ENCODE measurements at places on chromosomes 3 and 15.

DNA sequence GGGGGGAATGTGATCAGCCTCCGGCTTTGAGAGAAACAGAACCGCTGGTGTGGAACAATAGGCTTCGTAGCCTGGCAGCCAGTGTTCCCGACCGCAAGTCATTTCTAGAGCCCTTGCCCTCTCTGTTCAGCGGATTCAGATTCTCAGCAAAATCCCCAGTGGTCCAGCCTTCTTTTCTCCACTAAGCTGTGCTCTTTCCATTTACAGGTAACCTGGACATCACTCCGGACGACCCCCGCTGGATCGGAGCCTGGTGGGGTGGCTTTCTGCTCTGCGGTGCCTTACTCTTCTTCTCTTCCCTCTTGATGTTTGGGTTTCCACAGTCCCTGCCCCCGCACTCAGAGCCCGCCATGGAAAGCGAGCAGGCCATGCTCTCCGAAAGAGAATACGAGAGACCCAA, 250.6 kb downstream of the SLCO3A1 start:
- no peak for DNase-seq

DNA sequence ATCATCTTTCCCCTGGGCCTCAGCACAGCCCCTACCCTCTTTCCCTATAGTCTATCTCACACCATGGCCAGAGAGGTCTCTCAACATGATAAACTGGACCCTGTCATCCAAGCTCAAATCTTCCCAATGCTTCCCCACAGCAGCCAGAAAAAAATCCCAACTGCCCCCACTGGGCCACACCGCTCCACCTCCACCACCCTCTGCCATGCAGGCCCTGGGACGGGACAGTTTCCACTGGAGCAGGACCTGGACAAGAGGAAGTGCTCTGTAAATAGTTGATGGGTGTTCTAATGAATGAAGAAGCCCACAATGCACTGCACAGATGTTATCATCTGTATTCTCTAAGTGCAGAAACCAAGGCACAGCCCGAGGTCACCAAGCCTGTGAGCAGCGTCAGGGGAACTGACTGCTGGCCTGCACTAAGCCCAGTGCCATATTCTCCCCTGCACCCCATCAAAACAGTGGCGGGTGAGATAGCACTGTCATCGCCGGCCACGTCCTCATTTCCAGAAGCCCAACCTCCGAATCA, 161.1 kb downstream of the NUP210 start:
- DNase-seq: no peak

- DNase-seq: no peak
Measured at GRCh38 chr3:143208976-143209714, 89.6 kb downstream of the CHST2 start.

DNA sequence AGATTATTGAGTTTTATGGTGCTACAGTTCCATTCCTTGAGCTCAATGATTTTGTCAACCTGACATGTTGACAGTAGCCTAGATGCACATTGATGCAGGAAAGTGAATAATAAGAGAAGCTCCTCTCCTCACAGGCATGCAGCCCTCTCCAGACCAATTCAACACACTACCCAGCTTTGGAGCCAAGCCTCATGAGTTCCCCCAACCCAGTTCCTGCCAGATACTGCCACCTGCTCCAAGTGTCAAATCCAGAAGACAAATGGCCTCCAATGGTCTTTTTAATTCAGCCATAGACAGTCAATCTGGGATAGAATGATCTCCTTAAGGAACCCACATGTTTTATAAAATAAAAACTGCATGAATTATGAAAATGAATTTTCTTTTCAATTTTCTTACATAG, 83.7 kb upstream of the ARHGEF3 start:
- DNase-seq: no peak

- DNase-seq: no peak
Measured at GRCh38 chr15:56816781-56817180, 83.5 kb upstream of the ZNF280D start.

DNA sequence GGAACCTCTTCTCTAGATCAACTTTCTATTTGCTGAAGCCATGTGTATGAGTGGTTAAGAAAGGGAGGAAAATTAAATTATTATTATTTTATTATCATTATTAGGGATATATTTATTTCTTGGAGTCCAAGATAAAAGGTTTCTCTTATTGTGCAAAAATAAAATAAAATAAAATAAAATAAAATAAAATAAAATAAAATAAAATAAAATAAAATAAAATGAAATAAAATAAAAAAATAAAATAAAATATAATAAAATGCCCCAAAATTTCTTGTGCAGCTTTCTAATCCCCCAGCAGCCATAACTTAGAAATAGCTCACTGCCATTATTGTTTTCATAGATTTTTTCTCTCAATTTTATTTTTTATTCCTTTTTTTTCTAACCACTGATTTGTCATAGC, 526.8 kb downstream of the VGLL3 start:
- no peak for DNase-seq

- no peak for DNase-seq
Measured at GRCh38 chr3:149933858-149934257, 36.8 kb downstream of the PFN2 start.

DNA sequence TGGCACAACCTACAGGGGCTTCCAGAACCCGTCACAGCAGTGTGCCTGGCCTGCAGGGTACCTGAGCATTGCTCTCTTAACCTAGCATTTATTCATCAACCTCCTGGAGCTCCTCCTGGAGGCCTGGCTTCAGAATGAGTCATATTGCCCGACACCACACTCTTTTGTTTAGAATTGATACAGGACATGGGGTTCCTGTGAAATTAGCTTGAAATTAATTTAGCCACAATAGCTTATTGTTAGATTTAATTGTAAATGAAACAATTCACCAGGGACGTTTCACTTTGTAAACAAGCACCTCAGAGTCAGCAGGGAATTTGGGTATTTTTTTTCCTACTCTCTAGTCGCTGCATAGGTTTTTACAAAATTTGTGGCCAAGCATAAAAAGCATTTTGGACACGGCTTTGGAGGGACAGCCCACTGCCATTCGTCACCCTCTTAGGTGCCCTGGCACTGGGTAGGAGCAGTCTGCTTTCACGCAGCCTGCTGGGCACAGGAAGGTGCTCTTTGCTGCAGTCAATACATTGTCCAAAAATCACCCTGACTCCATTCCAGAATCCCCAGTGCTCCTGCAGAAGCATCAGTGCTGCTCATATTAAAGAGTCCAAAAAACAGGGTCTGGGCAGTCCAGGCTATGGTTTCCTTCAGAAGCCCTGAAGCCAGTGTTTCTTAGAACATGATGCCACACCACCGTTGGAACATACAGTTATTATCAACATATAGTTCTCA, 60.8 kb upstream of the MEF2A start:
- peak; percentile 62 for DNase-seq

- DNase-seq: peak; percentile 13
Measured at GRCh38 chr3:117019082-117019713, 309.6 kb downstream of the TUSC7 start.

DNA sequence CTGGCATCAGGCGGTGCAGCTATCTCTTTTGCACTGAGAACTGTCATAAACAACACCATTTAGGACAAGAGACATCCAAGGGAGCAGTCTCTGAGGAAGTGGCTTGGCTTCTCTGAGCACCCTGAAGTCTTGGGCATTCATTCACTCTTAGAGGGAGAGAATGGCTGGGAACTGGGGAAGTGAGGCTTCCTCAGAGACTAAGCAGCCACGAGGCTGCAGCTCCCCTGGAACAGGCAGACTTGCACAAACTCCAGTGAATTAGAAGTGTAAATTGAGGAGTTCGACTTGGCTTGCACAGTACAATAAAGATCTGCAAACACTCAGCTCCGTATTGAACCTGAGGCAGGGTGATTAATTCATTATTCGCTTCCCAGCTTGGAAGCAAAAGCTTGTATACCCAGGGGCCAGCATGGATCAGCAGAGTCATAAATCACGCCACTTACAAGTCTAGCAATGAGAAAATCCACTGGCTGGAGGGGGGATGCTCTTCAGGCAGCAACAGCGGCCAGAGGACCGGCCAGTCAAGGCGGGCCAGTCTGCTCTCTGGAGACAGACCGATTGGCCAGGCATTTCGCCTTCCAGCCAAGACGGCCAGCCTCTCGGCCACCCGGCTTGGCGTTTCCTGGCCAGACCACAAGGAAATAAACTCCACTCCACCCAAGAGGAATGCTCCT, 118.8 kb upstream of the ADPGK start:
- DNase-seq: no peak

GRCh38 chr3:133570937-133571320, 2.6 kb upstream of the CDV3 start:
- no peak for DNase-seq

- no peak for DNase-seq
Measured at GRCh38 chr3:80157546-80157945, 389.7 kb upstream of the ROBO1 start.

DNA sequence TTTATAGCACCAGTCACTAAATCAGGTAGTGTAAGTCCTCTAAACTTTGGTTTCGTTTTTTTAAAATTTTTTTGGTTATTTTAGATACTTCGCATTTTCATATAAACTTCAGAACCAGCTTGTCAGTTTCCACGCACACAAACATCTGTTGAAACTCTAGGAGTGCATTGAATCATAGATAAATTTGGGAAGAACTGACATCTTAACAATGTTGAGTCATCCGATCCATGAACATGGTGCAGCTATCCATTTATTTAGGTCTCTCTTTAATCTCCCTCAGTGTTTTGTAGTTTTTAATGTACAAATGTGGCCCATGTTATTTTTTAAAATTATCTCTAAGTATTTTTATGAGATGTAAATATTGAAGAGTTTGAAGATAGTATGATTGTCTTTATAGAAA, 17.7 kb downstream of the TICRR start:
- no peak for DNase-seq

DNA sequence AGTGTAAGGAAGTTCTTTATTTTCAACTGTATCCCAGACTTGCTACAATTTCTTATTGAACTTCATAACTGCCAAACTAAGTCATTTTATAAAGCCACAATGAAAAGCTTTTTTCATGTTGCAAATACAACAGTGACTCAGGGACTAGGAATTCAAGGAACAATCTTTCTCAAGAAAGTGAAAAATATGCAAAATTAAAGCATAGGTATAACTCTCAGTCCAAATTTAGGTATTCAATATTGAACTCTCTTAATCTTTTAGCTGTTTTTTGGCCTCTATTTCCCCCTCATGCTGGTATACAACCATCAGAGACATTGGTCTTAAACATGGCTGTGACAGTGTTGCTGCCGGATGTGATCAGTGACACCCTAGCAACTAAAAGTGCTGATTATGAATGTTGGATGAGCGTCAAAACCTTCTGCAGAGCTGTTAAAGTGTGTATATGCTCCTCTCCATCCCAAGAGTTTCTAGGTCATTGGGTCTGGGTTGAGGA, 476.9 kb downstream of the ZNF385D start:
- no peak for DNase-seq

GRCh38 chr3:56296361-56296760, 171.9 kb downstream of the ERC2 start:
- no peak for DNase-seq

GRCh38 chr3:18366258-18366657, 58.9 kb downstream of the SATB1 start:
- no peak for DNase-seq

GRCh38 chr15:95549168-95549738, 781.2 kb upstream of the NR2F2 start:
- no peak for DNase-seq

- DNase-seq: no peak
Measured at GRCh38 chr3:136270179-136270578, 20.0 kb downstream of the PCCB start.

All from germinal center (tissue), 1 donor.